ENCODE measurements at places on chromosomes 2 and 18.

- no peak for DNase-seq
These were observed 576.7 kb upstream of the ZEB2 start for GRCh38 chr2:145096582-145096981.

GRCh38 chr2:20106746-20107145 lies 55.3 kb upstream of the LAPTM4A start:
- DNase-seq, result peak; percentile 81

DNA sequence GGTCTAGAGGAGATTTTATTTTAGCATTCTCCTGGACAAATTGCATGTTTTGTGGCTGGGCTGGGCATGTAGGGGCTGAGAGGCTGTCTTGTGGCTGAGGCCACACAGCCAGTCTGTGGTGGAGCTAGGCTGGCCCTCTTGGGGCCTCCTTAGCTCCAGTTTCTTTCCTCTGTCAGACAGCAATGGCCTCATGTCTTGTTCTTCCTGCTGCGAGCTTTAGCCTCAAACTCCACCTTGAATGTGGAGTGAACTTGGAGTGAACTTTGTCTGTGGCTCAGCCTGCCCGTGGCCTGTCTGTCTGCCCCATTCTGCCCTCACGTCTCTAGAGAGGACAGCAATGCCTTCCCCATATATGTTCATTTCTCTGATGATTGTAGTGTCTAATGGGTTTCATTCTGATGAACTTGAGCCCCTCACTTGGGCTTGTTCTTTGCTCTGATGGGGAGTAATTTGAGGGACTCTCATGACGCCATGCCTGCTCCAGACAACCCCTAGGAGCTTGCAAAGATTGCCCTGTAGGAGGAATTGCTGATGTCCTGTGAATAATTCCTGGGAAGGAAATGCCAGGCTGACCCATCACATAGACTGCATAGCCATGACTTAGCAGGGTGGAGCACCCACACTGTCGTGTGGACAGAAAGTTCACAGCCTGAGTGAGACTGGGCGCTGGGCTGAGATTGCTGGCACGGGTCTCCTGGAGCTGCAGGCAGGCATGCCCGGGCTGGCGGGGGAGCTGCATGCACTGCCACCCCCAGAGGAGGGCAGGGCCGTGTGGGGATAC lies 42.6 kb downstream of the ASAP2 start:
- DNase-seq, result no peak

- DNase-seq, result peak; percentile 69
These were observed 62.9 kb downstream of the PDCL3 start for GRCh38 chr2:100625717-100626116.

DNA sequence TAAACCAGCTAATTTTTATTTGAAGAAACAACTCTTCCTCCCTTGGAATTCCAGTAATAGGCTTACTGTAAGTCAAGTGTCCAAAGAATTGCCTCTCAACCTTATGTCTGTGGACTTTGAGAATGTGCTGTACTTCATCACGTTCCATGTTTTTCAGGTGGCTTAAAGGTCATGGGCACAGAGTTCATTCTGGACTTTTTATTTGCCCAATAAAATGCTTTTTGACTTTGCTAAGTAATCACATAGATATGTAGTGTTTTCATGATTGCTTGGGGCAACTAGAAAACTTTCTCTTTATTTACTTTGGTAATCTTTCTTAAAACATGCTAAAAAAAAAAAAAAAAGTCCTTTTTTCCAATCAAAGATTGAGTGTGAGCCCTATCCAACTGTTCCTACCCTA lies 10.4 kb upstream of the DNAH7 start:
- DNase-seq, result no peak

DNA sequence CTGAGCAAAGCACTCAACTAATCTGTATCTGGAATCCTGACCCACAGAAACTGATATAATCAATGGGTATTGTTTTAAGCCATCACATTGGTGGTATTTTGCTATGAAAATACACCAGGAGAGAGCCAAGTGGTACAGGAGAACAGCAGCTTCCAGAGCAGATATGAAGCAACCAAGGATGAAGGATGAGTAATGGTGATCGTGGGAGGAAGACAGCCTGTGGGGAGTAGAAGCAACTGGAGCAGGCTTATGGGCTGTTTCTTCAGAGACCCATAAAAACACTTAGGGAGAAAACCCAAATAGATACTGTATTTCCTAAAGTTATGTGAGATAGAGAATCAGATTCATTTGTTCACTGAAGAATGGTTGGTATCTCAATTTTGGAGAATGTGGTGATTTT lies 330.8 kb downstream of the NUP35 start:
- DNase-seq, result no peak

DNA sequence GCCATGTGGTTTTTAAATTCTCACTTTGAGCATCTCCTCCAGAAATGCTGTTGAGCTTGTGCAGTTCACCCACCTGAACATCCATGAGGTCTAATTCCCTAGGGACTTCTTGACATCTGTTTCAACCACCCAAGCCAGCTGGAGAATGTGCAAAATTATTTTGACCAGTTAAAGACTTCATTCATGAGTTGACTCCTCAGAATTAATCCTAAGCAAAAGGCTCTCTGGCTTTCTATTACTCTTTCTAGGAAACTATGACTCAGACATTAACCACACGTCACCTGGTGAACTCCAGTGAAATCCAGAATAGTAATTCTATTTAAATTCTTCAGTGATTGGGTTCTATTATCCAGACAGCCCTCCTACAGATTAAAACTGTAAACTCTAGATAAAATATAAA lies 247.5 kb downstream of the NBAS start:
- DNase-seq, result no peak

- peak; percentile 27 for DNase-seq
These were observed 112.9 kb upstream of the ATP8B1 start for GRCh38 chr18:57915865-57916582.

DNA sequence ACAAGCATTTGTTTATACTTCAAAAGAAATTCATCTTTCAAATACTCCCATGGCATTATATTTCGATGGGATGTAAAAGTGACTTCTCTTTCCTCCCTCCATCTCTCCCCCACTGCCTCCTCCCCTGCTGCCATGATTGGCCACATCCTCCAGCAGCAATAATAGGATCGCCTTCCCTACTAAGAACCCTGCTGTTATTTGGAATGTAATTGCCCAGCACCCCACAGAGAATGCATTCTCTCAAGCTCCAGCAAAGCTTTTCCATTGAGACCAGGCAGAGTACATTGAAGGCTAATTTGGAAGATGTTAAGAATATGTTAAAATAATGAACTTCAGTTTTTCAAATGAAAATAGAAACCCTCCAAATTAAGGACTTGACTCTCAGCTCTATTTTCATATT lies 375.4 kb upstream of the ACVR2A start:
- peak; percentile 82 for DNase-seq

DNA sequence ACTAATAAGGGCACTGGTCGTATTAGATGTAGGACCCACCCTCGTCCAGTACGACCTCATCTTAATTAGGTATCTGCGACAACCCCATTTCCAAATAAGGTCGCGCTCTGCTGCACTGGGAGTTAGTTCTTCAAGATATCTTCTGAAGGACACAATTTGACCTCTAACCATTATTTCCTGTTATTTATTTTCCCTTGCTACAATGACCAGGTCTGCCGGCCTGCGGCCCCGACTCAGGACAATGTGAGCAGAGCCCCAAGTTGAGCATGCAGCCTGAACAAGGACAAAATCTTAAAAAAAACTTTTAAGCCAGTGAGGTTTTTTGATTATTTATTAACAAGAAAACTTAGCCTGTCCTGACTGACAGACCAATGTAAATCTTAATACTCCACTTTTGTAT lies 107.6 kb downstream of the SMIM21 start:
- no peak for DNase-seq

- no peak for DNase-seq
These were observed 106.5 kb downstream of the ZNF532 start for GRCh38 chr18:58970943-58971790.

- DNase-seq, result peak; percentile 35
These were observed 972 bp upstream of the IGFBP5 start for GRCh38 chr2:216696321-216696720.
